B cell (primary cell): ENCODE measurements at places on chromosomes 16 and 17. TPM values are rescaled to one million over a fixed set of nuclear protein-coding genes. Genes with fewer than 3 reads are reported as not detected.

- no peak for DNase-seq
These were observed 4.4 kb upstream of the SCPEP1 start for GRCh38 chr17:56973520-56973919.

RUNDC3A gene
- not detected in 2 replicates for total RNA-seq

ORC6 gene
- total RNA-seq = 4.7 and 7.0 TPM in 2 replicates

- DNase-seq = no peak
These were observed 30.7 kb upstream of the CDH5 start for GRCh38 chr16:66335704-66336329.

GRCh38 chr16:78448658-78449271 lies 349.3 kb downstream of the WWOX start:
- no peak for DNase-seq

GRCh38 chr16:17496891-17497290 lies 26.1 kb upstream of the XYLT1 start:
- no peak for DNase-seq

- no peak for DNase-seq
These were observed 24.9 kb downstream of the ERCC4 start for GRCh38 chr16:13944816-13945215.

KRTAP2-2 gene
- not detected in 2 replicates for total RNA-seq

PIGQ gene
- total RNA-seq = 68.5 and 79.5 TPM in 2 replicates

GRCh38 chr17:59330053-59330942 lies 1.2 kb upstream of the YPEL2 start:
- peak; percentile 19 for DNase-seq

DNA sequence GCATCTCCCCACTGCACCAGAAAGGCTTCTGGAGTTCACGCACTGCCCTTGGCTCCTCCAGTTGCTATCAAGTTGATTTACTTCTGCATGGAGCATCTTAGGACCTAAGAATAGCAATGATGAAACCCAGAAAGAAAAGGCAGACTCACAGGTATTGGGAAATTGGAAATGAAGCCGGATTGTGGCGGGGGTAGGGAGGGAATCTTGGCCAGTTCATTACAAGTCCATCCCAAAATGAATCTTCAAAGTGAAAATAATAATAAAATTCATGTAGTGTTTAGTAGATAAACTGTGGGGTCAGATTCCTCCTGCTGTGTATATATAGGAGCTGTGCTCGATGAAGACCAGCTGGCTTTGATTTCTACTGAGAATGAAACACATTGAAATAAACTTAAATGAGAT lies 33.7 kb downstream of the TEKT3 start:
- no peak for DNase-seq

DNA sequence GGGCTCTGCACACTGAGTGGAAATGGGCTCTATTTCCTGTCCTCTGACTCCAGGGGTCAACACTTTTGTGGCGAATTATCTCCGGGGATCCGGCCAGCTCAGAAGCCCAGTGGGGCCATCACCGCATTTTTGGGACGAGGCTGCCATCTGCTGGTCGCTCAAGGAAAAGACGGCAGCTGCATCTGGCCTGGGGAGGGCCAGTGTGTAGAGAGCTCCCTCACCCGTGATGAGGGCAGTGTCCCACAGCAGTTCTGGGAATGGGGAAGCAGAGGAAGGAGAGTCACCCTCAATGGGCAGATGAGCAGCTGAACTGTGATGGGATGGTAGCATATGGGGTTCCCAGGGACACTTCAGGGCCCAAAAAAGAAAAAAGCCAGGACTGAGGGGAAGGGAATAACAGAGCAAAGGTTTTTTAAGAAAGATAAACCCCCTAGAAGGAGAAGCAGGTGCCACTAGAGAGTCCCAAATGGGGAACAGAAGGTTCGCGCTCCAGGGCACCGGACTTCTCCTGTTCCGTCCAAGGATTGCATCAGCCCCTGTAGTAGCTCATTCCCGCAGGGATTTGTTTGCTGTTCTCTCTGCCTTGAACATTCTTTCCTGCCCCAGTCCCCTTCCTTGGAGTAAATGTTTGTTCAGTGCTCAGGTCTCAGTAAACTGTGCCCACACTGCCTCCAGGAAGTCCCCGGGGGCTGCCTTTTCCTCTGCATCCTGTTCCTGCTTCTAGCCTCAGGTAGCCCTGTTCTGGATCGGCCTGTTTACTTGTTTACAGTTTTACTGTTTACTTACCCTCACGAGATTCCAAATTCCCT lies 9.3 kb upstream of the ABCC12 start:
- peak; percentile 75 for DNase-seq

ZNF423 gene
- not detected in 2 replicates for total RNA-seq

- DNase-seq = no peak
These were observed 176.4 kb upstream of the KCNJ16 start for GRCh38 chr17:69898601-69899000.

DNA sequence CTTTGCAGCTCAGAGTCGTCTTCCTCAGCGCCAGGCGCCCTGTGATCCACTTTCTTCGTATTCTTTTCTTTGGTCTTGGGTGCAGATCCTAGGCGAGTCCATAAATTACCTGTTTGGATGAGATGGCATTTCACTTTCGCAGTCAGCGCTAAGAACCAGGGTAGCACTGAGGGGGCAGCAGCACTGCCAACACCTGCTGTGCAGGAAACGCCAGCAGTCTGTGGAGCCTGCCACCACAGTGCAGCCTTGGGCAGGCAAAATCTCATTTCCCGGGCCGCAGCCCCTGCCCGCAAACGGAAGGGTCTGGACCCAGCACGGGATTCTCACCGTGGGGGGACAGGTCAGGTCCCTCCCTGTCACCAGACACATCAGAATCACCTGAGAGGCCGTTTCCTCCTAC lies 12.2 kb upstream of the ITGAE start:
- DNase-seq = no peak

DNA sequence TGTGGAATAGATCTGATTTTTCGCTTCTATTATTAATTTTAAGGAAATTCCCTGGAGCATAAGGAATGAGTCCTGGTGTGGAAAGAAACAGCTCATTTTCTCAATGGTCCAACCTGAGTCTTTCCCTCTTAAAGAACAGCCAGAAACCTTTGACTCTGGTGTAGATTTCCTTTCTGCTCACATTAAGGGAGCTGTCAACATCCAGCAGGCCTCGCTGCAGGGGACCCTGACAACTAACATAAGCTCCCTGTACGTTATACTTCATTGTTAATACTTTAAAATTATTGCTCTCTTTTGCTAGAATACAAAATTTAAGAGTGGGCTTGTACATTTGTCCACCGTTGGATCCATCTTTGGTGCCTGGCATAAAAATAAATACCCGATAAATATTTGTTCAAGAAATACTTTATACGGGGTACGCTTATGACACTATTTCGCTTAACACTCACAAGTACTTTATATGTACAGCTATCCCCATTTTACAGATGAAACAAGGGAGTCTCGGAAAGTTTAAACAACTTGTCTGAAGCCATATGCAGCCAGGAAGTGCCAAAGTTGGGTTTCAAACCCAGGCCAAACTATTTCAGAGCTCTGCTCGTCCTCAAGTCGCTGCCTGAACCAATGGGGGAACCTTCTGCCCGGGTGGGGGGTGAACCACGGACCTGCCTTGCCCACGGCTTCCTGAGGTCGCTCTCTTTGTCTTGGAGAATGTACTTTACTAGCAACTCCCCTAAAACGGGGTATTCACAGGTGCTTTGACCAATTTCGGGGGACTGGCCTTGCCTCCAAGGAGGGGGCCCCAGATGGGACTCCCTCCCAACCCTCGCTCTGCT lies 611 bp downstream of the SMARCE1 start:
- DNase-seq = no peak

DNA sequence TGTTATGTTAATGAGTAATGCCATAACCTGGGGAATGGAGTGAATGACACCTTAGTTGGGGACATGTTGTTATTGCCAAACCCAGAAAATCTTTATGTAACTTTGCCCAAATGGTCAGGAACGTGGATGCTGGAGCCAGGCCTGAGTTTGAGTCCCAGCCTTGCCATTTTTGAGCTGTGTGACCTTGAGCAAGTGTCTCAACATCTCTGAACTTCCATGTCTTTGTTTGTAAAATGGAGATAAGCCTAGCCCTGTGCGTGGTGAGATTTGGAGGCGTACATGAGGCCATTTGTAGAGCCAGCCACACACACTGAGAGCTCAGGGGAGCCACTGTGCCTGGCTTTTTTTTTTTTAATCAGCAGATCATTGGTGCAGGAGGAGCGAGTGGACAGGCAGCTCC lies 247.3 kb downstream of the FOXL1 start:
- no peak for DNase-seq
